ENCODE measurements at places on chromosomes 2 and 18.

DNA sequence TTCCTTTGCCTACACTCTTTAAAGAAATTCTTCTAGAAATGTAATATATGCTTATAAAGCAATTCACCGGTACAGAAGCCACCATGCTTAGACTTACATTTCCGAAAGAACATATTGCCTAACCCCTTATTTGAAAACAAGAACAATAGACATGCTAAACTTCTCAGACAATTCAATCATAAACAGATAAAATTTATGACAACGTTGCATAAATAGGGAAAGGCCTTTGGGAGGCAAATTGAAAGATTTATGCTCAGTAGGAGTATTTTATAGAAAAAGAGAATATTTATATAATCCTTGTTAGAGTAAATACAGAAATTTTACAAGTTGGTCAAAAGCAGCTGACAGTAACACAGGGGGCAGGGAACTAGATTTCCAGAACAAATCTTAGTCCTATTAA lies 16.2 kb upstream of the MEP1B start:
- no peak for DNase-seq

- peak; percentile 61 for DNase-seq
Observed at GRCh38 chr2:200585730-200586643, at the start of gene AOX1. Gene AOX1, plus strand, starts transcription at chr2:200586014. Its CDS starts 95 bp downstream, at chr2:200586109.

DNA sequence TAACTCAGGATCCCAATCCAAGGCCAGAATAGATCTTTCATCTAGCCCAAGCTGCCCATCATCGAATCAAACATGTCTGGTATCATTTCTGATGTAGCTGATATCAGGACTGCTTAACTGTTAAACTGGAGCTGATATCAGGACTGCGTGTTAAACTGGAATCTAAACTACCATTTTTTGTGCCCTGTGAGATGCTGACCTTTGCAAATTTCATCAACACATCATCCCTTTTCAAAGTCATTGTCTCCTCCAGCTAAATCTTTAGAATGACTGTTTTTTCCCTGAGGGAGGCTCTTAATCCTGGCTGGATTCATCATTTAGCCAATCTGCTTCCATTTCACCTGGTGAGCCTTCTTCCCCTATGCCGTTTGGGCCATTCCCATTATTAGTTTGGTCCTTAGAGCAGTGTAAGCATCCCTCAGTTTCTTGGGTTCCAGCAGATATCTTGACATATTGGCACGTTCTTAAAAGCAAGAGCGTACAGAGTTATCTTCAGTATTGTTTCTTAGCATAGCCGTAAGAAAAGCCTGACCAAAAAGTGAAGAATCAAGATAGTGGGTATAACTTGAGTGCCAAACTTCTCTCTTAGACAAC lies 12.3 kb downstream of the RPL31 start:
- no peak for DNase-seq

DNA sequence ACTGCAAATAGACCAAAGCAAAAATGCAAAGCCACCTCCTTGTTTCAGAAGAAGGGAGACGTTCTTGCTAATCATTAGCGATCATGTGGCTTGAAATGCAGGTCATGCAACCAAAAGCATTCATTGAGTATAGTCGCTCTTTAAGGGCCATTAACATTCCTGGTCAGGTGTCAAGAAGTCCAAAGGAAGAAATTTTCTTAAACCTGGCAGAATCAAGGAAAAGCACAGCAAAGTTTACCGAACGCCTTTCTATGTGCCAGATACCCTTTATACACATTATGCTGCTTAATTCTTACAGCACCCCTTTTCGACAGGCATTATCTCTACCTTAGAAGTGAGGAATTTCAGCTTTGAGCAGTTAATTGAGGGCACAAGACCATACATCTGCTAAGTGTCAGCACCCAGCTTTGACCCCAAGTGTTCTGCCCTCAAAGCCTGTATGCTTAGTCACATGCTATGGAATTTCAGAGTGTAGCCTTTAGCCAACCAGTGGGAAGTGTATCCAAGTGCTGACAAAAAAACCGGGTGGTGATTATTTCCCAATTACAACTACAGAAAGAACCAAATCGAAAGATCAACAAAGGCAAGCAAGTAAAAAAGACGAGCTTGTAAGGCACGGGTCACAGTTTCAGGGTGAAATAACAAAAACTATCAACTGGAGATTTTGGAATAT lies 70.8 kb downstream of the EPHA4 start:
- peak; percentile 77 for DNase-seq

GRCh38 chr2:190583507-190584337 lies 49.2 kb upstream of the NEMP2 start:
- no peak for DNase-seq

DNA sequence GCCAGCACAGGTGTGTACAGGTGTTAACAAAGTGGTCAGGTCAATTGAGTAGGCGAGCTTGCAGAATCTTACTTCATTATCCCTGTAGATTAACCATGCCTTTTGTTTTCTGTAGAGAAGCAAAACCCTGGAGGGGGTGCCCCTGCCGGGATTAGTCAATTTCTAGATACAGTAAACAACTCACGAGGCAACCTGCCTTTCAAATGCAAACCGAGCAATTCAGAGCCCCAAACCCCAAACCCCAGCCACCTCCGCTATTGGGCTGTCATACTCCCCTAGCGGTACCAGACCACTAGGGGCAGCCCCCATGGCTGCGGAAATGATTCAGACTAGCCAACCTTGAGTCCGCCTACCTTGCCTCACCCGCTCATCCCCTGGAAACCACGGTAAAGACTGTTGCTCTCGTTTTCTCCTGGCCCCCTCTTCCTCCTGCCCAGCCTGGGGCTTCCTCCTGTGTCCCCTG lies 61.4 kb upstream of the KIF5C start:
- no peak for DNase-seq

DNA sequence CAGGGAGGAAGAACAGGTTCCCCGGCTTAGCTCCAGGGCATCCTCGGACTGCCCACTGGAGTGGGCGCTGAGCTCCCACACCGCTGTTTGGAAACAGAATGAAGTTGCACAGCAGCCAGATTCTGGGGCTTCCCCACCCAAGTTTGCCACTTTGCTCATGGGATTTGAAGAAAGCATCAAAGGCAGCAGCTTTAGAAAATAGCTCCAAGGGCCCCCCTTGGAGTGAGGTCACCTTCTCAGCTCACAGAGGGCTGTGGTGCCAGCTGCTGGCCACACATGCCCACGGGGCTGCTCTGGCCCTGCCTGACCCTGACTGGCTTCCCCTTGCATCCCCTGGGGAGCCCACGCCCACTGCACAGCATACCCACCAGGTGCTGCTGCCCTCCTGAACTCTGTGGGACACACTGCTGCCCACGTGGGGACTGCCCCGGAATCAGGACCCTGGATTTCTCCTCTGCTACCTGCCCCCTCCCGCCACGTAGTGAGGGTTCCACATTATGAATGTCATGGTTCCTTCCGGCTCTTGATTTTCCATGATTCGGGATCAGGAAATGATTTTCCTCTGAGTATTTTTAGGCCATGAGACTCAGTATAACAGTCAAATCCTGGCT lies 70.3 kb downstream of the TGOLN2 start:
- no peak for DNase-seq

- no peak for DNase-seq
Observed at GRCh38 chr2:65536596-65536995, 104.2 kb upstream of the SPRED2 start.

- DNase-seq, result no peak
Observed at GRCh38 chr2:168217920-168218319, 29.5 kb downstream of the STK39 start.

DNA sequence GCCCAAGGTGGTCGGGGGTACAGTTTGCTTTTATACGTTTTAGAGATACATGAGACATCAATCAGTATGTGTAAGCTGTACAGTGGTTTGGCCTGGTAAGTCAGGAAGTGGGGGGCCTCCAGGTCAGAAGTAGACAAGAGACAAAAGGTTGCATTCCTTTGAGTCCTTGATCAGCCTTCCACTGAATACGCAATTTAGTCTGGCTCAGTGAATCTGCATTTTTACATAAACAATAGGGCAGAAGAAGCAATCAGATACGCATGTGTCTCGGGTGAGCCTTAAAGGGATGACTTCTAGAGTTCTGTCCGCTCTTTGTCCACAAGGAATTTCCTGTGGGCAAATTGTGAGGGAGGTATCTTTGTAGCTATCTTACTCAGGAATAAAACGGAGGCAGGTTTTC lies 87.2 kb downstream of the SOWAHC start:
- no peak for DNase-seq

GRCh38 chr2:190990132-190990531 lies 23.8 kb downstream of the STAT1 start:
- DNase-seq, result no peak

DNA sequence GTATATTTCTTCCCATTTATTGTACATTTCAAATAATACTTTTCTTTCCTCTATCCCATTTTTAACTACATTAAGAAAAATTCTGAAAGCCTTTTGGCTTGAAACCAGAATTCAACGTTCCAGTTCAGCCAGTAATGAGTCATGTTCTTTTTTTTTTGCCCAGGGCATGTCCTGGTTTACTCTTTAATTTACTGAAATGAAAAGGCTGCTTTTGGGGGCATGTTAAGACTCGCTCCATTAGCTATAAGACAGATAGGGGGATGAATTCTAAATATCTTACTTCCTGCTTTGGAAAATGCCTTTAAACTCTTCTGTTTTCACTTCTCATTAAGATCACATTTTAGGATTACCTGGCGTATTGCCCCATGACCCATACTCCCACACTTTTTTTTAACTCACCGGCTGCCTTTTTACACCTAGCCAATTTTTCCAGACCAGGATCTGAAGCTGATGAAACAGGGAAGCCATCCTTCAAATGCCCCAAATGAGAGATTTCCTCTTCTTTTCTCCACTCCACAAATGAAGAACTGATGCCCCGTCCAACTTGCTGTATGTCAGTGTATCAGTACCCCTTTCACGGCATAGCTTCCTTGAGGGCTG lies 585 bp downstream of the ABCA12 start:
- DNase-seq, result peak; percentile 80

DNA sequence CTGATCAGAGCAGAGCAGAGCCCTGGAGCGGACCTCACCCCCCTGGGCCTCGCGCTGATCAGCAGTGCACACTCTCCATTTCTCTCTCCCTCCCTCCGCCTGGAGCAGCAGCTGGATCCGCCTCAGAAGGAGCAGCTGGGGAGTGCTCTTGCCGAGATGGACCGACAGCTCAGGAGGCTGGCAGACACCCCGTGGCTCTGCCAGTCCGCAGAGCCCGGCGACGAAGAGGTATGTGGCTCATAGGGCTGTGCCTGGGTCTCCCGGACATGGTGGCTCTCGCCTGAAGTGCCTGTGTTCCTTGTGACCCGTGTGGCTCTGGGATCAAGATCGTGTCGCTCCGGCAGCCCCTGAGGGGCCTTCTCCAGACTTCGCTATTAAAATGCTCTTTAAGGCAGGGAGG lies 102.5 kb downstream of the USP40 start:
- no peak for DNase-seq

GRCh38 chr2:132446444-132446843 lies 29.8 kb downstream of the GPR39 start:
- DNase-seq, result no peak

DNA sequence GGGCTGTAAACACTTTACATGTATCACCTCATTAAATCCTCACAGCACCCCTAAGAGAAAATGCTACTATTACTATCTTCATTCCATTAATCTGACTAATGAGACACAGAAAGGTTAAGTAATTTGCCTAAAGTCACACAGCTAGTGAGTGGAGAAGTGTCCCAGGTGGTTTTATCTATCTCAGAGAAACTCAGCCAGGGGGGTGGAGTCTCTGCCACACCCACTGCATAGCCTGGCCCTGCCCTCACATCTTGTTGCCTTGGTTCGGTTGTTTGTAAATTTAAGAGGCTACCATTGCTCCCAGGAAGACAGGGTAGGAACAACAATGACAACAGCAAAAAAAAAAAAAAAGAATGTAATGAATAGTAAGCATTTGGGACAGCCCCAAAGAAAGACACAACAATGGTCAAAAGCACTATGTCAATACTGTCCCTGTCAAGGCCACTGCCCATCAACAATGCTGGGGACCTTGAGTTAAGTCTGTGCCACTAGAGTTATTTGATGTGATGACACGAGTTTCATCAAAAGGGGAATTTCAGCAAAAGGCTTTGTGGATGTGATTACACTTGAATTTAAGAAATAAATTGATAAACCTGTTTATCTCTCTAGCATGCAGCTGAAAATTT lies 17.5 kb downstream of the CYRIA start:
- DNase-seq, result no peak

DNA sequence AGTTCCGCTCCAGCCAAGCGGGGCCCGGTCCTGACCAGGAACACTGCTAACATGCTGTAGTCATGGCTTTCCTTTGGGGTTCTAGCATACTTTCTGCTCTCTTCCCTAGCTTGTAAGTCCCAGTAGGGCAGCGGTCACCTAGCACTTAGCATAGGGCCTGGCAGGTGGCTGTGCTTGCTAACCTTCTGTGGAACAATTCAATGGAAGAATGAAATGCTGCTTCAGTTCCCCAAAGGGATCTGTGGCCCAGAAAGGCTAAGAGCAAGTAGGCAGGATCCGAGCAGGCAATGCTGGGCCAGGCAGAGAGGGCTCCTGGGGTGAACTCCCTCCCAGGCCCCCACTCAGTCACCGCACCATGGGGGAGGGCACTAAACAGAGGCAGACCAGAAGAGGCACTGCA lies 266.8 kb downstream of the CELF4 start:
- no peak for DNase-seq

DNA sequence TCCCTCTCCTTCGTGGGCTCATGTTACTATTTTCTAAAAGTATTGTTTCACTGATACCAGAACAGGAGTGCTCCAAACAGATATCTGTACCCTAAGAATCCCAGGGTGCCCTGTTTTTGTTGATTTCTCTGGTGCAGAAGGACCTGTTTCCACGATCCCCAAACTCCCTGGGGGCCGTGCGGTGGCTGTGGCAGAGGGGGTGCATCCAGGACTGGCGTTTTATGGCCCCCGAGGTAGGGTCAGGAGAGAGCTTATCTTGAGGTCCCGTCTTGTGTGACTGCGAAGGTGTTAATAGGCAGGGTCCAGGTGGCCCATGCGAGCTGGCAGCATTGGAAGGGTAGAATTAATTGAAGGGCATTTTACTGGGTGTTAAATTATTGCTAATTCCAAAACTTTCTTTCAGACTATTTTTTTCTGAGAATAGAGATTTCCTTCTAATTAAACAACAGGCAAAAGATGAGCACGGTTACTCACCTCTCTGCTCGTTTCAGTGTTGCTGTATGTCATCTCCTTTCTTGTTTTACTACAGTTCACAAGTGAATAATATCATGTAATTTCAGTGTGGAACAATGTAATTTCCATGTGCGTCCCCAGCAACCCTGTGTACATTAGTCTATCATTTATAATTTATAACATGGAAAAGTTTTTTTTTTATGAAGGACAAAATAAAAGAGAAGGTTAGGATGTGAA lies 8.2 kb downstream of the TWIST2 start:
- no peak for DNase-seq

- no peak for DNase-seq
Observed at GRCh38 chr18:74977041-74977440, 231.9 kb downstream of the PTGR3 start.
